ENCODE measurements at places on chromosomes 2 and 18.

DNA sequence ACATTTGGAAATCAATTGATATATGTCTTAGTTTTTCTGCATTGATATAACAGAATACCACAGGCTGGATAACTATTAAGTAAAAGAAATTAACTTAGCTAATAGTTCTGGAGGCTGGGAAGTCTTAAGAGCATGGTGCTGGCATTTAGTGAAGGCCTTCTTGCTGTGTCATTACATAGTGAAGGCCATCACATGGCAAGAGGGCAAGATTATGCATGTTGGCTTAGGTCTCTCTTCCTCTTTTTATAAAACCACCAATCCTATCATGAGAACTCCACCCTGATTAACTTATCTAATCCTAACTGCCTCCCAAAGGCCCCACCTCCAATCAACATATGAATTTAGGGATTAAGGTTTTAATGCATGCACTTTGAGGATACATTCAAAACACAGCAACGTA lies 225.5 kb upstream of the VRK2 start:
- peak; percentile 47 for DNase-seq

GRCh38 chr2:88751768-88752167 lies 60.3 kb downstream of the RPIA start:
- no peak for DNase-seq

GRCh38 chr2:159585622-159586021 lies 30.7 kb downstream of the BAZ2B start:
- no peak for DNase-seq

- DNase-seq, result peak; percentile 58
Observed at GRCh38 chr18:34122724-34123334, 101.9 kb downstream of the NOL4 start.

- DNase-seq, result no peak
Observed at GRCh38 chr2:24618680-24619079, 127.6 kb downstream of the NCOA1 start.

- no peak for DNase-seq
Observed at GRCh38 chr18:76913583-76913982, 91.2 kb downstream of the ZNF236 start.

- no peak for DNase-seq
Observed at GRCh38 chr2:8364668-8365067, 317.2 kb upstream of the ID2 start.

DNA sequence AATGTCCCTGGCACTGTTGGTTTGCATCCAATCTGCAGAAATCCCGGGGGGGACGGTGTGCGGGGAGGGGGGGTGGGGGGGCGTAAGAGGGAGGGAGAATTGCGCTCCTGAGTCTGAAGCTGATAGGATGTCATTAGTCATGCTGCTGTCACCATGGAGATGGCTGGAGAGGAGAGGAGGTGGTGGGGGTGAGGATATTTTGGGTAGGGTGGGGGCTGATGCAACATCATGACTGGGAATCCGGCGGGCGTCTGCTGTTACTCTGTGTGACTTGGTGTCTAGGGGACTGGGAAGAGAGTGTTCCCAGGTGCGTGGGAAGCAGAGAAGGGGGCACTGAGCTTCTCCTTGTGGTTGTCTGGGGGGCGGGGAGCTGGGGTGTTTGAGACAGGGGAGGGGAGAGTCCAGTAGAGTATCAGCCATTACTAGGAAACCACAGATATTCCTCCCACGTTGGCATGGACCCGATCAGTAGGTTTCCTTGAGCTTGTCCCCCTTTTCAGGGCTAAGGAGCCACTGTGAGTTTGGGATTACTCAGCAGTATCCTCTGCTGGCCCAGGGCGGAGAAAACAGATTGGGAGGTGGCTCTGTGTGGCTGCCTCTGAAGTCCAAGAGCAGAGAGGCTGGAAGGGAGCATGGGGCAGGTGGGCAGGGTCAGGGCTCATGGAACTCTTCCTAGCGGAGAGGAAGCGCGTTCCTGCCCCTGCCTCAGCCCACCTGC lies 18.9 kb downstream of the TET3 start:
- peak; percentile 65 for DNase-seq

GRCh38 chr2:211722928-211723327 lies 815.7 kb downstream of the ERBB4 start:
- DNase-seq, result no peak

DNA sequence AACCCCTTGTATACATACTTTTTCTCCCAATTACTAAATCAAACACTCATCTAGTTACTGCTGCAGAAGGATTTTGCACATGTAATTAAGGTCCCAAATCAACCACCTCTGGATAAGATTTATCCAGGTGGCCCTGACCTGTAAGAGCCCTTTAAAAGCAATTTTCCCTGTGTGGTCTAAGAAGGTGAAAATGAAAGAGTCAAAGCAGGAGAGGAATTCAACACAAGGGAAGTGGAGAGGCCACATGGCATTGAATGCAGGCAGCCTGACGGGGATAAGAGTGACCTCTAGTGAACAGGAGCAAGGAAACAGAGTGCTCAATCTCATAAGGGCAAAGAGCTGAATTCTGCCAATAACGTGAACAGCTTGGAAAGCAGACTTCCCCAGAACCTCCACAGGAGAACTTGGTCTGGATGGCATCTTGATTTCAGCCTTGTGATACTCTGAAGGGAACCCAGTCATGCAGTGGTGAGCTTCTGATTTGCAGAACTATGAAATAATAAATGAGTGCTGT lies 27.2 kb downstream of the PPP3R1 start:
- peak; percentile 59 for DNase-seq

DNA sequence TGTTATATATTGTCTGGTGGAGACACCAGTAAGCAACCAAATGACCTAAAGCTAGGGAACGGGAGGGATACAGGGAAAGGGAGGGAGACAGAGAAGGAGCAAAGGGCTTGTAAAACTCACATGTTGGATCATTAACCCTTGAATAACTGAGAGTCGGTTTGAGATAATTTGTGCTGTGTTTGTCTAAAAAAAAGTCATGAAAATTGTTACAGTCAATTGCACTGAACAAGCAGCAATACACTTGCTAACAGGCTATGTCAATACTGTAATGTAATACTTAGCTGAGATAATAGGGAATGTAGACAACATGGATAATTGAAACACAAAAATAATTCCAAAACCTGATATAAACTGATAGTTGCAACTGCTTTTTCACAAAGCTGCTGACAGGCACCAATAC lies 71.3 kb upstream of the ZNF521 start:
- DNase-seq, result no peak

DNA sequence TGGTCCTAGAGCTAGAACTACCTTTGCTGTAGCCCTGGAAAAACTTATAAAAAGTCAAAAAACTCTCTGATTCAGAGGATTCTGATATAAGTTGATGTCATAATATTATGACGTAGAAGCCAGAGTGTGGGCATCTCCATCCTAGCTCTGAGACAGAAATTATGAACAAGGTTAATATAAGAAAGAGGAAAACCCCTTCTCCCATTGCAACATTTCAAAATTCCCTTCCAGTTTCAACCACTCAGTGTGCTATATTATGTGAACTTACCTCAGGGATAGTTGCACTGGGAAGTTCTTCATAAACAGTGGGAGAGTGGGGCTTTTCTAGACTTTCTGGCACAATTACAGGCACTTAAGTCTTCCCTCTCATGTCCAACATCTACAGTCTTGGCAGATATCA lies 171.6 kb downstream of the PIK3C3 start:
- DNase-seq, result no peak
